ENCODE measurements at places on chromosomes 1 and 21.

DNA sequence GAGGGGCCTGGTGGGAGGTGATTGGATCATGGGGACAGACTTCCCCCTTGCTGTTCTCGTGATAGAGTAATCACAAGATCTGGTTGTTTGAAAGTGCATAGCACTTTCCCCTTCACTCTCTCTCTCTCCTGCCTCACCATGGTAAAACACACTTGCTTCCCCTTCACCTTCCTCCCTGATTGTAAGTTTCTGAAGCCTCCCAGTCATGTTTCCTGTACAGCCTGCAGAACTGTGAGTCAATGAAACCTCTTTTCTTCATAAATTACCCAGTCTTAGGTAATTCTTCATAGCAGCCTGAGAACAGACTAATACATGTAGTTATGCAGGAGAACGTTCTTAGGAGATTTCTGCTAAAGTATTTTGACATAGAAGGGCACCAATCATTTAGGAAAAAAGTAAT is 59.9 kb upstream of the FBXO28 start:
- no peak for DNase-seq

DNA sequence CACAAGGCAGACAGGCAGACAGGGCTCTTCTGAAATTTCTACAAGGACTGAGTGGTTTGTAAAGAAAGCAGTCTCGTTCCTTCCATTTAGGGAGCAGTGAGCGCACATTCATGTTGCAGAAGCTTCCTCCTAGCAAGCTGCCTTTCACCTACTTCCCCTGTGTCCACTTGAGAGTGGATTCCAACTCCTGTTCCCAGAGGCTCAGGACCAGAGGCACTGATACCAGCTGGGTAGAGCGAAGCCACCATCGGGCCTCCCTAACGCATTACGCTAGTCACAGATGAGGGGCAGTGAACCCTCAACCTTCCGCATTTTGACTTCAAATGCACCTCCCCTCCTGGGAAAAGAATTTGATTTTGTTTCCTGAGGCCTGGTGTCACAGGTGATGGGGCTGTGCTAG is 215.8 kb downstream of the SIPA1L2 start:
- DNase-seq, result no peak

- no peak for DNase-seq
Measured at GRCh38 chr1:224127925-224128819, 14.3 kb downstream of the FBXO28 start.

GRCh38 chr1:246035060-246035541 is 472.0 kb downstream of the SMYD3 start:
- no peak for DNase-seq

GRCh38 chr1:153962088-153963029 is 978 bp downstream of the SLC39A1 start:
- DNase-seq, result no peak

DNA sequence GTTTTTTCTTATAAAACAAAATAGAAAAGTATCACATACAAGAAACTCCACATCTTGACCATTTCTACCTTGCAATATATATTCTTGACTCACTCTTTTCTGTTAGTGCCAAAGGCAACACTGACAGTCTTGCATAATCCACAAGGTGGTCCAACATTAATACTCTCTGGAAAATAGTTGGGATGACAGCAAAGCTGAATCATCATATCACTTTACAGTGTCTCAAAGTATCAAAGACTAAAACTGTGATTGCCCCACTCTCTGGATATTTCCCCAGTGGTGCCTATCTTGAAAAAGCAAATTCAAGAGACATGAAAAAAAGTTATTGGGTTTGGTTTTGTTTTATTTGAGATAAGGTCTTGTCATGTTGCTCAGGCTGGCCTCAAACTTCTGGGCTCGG is 14.6 kb upstream of the TGFBR3 start:
- DNase-seq, result no peak

- no peak for DNase-seq
Measured at GRCh38 chr1:168079761-168080160, 57.0 kb downstream of the GPR161 start.

- DNase-seq, result no peak
Measured at GRCh38 chr21:23811805-23812204, 1795.5 kb downstream of the MRPL39 start.

- DNase-seq, result no peak
Measured at GRCh38 chr1:198370996-198371395, 169.5 kb downstream of the ATP6V1G3 start.

DNA sequence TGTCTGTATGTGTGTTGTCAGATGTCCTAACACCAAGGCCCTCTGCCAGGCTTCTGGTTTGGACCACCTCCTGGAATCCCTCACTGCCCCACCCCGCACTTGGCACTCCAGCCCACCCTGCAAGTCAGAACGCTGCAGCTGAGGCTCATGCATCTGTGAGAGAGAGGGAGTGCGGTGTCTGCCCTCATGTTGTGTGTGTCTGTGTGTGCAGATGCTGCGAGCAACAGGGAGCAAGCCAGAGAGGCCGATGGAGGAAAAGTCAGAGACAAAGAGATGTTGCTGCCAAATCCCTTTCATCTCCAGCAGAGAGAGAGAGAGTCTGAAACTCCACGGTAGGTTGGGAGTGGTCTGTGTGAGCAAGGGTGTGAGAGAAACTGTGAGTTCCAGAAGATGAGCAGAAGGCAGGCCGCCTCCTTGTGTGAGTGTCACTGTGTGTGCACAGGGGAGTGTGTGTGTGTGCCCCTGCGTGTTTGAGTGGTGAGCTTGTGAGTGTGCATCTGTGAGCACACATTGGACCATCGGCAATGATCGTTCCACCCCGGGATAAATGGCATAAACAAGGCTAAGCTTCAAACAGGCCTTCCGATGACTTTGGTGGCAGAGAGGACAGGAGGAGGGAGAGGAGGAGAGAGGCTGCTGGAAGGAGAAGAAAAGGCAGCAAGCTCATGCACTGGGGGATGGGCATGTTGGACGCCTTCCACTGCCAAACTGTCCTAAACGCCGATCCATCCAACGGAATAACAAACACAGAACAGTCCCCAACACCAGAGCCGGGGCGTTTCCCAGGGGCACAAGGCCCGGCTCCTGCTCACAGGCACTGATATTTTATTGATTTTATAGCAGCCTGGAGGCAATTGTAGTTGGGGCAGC is 99.2 kb upstream of the GRIK3 start:
- no peak for DNase-seq

GRCh38 chr1:101996825-101997465 is at the start of gene OLFM3:
TSS of gene OLFM3 (minus strand) at chr1:101996926.
- DNase-seq, result no peak

DNA sequence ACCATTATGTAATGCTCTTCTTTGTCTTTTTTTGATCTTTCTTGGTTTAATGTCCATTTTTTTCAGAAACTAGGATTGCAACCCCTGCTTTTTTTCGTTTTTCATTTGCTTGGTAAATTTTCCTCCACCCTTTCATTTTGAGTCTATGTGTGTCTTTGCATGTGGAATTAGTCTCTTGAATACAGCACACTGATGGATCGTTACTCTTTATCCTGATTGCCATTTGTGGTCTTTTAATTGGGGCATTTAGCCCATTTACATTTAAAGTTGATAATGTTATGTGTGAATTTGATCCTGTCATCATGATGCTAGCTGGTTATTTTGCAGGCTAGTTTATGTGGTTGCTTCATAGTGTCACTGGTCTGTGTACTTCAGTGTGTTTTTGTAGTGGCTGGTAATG is 75.6 kb upstream of the ETV3 start:
- no peak for DNase-seq

DNA sequence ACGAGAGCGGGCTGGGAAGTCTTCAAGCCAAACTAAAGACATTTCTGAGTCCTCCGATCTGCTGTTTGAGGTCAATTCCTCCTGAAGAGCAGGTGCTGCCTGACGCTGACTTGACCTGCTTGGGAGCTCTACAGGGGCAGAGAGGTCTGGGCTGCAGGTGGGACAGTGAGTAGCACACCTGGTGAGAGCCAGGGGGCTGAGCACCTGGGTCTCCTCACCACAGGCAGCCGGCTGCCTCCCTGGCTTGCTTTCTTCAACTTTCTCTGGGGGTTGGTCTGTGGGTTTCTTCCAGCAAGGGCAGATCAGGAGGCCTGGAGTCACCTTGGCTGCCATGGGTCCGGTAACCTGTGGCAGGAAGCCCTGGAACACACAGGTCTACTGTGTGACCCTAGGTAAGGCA is 107.4 kb upstream of the EDN2 start:
- no peak for DNase-seq

DNA sequence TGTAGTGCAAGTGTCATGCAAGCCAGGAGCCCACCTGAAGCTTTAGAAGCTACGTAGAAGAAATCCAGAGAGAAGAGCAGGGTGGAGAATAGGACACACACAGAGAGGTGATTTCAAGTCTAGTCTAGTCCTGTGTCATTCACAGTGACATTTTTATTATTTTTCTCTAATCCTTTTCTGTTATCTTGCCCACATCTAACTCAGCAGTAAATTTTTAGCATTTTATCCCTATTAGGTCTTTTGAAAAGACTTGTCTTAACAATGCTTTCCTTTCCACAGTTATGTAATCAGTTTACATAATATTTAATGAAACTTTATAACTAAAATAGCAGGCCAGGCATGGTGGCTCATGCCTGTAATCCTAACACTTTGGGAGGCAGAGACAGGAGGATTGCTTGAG is 198.6 kb downstream of the ADGRL2 start:
- DNase-seq, result no peak

DNA sequence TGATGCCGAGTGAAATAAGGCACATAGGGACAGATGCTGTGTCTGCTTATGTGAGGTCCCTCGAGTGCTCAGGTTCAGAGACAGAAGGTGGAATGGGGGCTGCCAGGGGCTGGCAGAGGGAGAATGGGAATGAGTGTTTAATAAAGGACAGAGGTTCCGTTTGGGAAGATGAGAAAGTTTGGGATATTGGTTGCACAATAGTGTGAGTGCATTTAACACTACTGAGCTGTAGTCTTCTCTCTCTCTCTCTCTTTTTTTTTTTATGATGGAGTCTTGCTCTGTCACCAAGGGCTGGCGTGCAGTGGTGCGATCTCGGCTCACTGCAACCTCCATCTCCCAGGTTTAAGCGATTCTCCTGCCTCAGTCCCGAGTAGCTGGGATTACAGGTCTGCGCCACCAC is 44.9 kb downstream of the TRAPPC10 start:
- no peak for DNase-seq

GRCh38 chr1:169090308-169090899 is 16.1 kb upstream of the ATP1B1 start:
- DNase-seq, result no peak

DNA sequence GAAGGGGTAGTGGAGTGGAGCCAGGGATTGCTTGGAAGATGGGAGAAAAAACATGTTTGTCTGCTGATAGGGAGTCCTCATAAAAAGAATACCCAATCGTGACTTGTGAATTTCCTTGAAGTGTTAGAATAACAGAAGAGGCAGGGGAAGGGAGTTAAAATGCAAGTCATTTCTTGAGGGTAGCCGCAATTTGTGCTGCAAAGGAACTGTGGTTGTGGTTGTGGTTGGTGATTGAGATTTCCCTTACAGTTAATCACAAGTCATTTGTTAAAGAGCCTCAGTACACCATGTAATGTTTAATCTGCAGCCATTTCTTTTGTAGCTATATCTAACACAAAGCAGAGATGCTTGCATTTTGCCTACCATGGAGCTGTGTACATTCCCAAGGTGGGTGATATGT is 38.5 kb upstream of the EGLN1 start:
- no peak for DNase-seq

DNA sequence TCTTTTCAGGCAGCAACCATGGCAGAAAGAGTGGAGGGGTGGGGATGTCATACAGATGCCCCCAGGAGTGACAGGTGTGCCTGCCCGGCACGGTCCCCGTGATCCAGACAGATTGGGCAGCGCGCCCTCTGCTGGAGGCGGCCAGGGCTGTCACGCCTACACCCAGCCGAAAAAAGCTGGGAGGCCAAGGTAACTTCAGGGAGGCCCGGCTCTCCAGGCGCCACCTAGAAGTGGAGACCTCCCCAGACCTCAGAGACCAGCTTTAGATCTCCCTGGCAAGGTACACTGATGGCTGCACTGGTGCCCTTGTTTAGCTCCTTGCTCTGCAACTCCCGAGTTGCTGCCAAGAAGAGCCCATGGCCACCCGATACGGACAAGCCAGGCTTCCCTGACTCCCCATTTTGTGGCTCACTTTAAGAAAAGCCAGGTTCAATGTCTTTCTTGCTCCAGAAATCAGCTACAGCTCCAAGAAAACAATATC is 6.6 kb downstream of the GOLT1A start:
- peak; percentile 25 for DNase-seq

GRCh38 chr1:220410611-220411010 is 117.3 kb upstream of the MARK1 start:
- DNase-seq, result no peak

DNA sequence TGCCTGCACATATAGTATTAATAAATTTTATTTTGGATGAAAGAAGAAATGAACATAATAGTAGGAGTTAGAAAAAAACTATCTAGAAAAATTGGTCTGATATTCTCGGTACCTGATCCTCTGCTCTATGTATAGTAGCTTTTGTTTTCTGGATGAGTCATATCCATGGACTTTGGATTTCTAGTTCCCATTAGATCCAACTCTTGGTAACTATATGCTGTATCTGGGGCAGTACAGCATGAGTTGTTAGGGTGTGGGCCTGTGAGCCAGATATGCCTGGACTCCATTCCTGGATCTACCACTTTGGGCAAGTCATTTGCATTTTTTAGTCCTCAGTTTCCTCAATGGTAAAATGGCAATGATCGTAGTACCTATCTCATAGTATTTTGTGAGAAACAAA is 372.2 kb upstream of the PKN2 start:
- no peak for DNase-seq

- no peak for DNase-seq
Measured at GRCh38 chr1:33255347-33256220, 708 bp upstream of the ZNF362 start.

Measured in Panc1 (cell line).